Effector memory CD8-positive, alpha-beta T cell (primary cell): ENCODE measurements at places on chromosomes 6 and 20.

- no peak for DNase-seq
Observed at GRCh38 chr6:136251394-136251793, 1.3 kb upstream of the MTFR2 start.

DNA sequence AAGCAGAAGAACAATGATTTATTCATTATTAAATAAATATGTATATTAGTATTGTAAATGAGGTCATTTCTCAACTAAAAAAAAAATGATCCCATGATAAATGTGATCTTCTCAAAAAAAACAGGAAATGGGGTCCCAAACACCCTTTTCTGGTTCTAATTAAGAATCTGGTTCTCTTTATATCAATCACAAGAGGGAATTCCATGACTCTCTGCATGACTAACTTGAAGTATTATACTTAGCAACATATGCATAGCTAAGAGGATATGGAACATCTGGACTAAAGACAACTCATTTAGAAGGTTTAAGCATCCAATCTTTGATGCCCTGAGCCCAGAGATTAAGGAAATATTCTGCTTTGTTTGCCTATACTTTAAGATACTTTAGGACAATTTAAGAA, 89.7 kb upstream of the EMILIN3 start:
- DNase-seq = no peak

DNA sequence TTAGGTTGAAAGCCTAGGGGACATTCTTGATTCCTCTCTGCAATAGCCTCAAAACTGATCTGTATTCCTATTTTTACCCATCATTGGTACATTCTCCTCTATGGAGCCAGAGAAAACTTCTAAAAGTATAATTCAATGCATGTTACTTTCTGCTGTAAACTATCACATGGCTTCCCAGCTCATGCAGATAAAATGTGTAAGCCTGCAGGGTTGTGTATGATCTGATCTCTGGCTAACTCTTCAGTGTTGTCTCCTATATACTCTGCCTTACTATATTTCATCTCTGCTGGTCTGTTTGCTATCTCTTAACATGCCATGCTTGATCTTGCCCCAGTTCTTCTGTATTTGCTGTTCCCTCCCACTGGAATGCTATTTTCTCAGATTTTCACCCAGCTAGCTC, 323.3 kb upstream of the RSPO3 start:
- no peak for DNase-seq

- no peak for DNase-seq
Observed at GRCh38 chr20:16758454-16759180, 10.5 kb downstream of the OTOR start.

GRCh38 chr6:11143394-11144371, 32.2 kb upstream of the ERVFRD-1 start:
- DNase-seq = no peak

GRCh38 chr6:15713325-15713724, 50.5 kb upstream of the DTNBP1 start:
- no peak for DNase-seq

- no peak for DNase-seq
Observed at GRCh38 chr6:129605967-129606366, 104.0 kb downstream of the ARHGAP18 start.

DNA sequence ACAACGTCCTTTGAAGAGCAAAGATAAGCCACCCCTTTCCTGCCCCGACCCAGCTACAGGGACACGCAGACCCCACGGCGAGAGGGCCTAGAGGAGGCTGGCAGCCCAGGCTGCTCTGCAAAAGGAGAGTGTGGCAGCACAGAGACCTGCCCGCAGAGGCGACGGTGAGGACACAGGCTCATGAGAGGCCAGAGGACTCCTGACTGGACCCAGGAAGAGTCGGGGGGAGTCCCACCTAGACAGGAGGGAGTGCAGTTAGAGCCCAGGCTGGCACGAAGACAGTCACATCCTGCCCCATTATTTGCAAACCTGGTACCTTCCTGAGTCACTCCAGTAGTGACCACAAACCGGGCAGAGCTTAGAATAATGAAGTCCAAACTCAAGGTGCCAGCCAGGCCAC, 227.7 kb upstream of the CDH4 start:
- DNase-seq = no peak

DNA sequence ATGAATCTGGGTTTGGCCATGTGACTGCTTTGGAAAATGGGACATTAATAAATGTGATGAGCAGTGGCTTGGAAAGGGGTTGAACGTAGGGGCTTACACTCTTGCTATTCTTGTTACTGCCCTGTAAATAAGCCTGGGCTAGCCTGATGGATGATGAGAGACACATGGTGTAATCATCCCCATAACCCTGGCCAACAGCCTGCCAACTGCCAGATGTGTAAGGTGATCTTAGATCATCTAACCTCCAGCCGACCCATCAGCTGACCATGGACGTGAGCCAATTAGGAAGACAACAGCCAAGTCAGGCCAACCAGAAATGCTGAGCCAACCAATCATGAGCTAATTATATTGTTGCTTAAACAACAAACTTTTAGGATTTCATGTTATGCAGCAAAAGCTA, 25.2 kb downstream of the FBXO30 start:
- DNase-seq = no peak

- no peak for DNase-seq
Observed at GRCh38 chr6:154537511-154538325, 27.2 kb upstream of the CNKSR3 start.
